ENCODE measurements at places on chromosomes 4 and X.

DNA sequence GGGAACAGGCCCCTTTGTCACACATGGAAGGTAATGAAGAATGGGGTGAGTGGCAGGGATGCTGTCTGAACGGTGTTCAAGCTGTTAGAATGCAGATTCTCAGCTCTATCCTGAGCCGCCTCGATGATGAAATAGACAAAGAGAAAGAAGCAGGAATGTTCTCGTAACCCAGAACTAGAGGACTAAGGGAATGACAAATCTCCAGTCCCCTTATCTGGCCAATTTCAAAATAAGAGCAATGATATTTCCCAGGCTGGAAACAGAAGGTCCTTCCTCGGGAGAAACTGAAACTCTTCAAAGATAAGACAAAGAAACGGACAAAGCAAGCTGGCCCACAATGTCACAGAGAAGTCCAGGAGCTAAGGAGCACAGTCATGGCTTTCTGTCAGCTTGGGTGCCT lies 29.5 kb upstream of the MTNR1A start:
- no peak for DNase-seq

- DNase-seq: no peak
Measured at GRCh38 chr4:173707658-173708419, 177.8 kb upstream of the HAND2 start.

DNA sequence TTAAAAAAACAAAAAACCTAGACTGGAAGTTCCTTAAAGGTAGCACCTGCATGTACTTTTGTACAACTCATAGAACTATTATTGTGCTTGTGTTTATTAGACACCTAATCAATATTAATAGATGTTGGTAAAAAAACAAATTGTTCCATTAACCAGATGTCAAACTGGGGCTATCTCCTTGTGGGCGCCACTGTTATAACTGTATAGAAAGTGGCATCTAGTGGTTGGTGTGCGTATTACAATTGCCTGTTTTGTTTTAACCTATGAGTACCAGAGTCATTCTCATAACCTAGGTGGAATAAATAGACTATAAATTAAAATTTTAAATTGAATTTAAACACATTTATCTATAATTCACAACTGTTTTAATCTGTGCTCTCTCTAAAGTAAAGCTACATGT lies 97.4 kb downstream of the COL4A5 start:
- peak; percentile 1 for DNase-seq

DNA sequence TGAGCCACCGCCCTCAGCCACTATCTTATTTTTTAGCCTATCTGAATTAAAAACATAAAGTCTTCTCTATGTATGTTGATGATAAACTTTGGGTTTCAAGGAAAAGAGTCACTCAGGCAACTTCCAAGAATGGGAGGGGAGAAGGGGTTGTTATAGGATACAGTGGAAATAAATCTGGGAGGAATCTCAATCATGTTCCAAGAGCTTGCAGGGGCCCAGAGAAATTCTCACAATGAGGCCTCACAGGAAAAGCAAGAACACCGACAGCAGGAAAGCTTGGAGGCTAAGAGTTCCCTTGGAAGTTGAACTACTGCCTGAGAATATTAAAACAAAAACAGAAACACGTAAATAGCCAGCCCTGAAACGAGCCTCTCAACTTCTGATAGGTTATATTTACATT lies 384.6 kb upstream of the IGFBP7 start:
- DNase-seq: no peak

GRCh38 chrX:127190381-127190780 lies 370.9 kb downstream of the PRR32 start:
- no peak for DNase-seq

- no peak for DNase-seq
Measured at GRCh38 chrX:103510031-103510430, 9.3 kb downstream of the RAB40A start.

- DNase-seq: no peak
Measured at GRCh38 chr4:40515398-40516293, 114.0 kb downstream of the RBM47 start.

DNA sequence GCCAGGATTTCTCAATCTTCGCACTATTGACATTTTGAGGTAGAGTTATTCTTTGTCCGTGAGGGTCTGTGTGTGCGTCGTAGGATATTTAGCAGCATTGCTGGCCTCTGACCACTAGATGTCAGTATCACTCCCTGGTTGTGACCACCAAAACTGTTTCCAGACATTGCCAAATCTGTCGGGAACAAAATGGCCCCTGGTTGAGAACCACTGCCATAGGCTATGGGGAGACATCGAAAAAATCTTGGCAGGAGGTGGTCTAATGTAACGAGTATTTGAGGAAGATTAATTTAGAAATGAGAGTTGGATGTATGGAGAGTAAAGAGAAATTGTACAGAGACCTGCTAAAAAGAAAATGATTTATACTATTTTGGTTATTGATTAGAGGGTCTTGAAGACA lies 108.4 kb downstream of the DOCK11 start:
- DNase-seq: peak; percentile 62

GRCh38 chr4:55561889-55562288 lies 15.2 kb upstream of the CLOCK start:
- no peak for DNase-seq

DNA sequence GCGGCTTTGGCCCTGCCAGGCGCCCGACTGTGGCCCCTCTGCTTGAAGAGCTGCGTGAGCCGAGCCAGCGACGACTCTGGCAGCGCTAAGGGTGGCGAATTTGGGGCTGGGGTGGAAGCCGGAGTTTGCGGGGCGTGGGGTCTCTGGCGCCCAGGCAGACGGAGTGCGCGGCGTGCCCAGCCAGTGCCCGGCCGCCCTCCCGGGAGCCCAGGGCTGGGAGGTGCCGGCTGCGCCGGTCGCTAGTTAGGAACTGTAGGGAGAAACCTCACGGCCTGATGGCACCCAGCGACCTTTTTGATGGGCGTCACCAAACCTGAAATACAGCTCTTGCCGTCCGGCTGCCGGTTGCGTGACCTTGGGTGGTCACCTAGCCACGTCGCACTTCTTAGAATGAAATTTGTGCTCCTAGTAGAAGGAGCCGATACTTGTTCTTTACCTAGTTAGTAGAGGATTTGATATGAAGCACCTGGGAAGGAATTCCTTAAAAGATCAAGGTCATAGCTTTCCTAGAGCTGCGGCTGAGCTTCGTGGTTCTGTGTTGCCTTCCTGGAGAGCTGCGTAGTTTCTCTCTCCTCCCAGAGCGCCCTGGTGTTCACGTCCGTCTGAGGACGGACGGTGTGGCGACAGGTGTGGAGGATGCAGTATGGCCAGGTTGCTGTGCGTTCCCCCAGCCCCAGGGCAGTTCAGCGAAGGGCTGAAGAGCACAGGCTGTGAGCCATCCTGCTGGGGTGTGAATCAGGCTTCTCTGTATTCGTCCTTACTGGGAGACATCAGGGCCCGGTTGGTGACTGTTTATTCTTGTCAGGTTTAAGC lies 680 bp downstream of the MAEA start:
- no peak for DNase-seq

DNA sequence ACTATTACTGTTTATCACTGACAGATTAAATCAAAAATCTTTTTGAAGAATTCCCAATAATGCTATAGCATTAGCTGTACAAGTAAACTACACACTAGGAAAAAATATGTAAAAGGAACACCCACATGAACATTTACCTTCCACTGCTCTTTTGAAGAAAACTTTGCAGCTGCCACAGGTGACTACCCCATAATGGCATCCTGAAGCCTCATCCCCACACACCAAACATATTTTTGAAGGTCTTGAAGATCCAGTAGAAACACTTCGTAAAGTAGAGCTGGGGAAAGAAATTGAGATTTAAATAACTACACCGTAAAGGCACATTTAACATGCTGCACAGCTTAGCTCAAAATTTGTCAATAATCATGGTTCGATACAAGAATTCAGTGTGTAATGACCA lies 182.4 kb downstream of the NR3C2 start:
- DNase-seq: no peak

DNA sequence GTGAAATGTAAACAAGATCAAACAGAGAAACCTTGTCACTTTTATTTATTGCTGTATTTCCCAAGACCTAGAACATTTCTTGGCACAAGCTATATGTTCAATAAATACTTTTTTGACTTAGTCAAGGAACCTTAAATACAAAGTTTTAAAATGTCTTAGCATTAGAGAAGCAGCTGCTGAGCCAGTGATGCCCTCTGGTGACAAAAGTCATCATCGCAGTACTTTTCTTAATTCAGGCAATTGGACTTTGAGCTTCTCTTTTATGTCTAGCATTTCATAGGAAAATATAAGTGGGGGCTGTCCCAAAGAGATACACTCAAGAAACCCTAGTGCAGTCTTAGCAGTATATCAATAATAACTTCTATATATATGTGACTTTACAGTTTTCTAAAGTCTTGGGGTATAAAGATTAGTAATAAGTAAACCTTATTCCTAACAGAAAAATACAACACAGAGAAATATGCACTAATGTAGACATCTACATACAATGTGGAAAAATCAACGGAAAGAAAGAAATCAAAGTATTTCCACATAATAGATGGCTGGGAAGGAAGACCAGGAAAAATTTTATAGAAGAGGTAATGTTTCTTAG lies 118.4 kb downstream of the DTHD1 start:
- no peak for DNase-seq

DNA sequence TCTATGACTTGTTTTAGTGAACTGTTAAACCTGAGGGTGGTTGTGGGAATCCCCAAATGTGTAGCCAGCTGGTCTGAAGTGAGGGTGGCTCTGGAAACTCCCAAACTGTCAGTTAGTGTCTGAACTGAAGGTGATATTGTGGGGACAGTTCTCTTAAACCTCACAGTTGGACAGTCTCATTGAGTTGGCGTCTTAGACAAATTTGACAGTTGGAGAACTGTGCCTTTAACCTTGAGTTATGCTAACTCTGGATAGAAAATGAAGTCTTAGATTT lies 20.7 kb upstream of the CTSO start:
- no peak for DNase-seq

DNA sequence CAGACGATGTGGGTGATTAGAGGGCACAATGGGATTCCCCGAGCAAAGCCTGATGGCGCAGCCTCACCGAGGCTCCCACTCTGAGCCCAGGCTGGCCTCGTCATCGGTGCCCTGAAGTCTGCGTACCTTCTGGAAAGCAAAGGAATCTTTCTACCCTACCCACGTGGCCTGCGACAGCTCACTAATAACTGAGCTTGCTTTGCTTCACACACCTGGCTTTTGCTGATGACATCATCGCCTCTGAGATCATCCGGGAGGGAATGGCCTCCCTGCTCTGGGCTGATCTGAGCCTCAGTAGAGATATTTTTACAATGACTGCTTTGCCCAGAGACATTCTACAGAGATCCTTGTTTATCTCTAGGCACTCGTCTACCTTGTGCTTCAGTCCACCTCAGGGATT lies 45.4 kb upstream of the PDLIM3 start:
- DNase-seq: no peak

DNA sequence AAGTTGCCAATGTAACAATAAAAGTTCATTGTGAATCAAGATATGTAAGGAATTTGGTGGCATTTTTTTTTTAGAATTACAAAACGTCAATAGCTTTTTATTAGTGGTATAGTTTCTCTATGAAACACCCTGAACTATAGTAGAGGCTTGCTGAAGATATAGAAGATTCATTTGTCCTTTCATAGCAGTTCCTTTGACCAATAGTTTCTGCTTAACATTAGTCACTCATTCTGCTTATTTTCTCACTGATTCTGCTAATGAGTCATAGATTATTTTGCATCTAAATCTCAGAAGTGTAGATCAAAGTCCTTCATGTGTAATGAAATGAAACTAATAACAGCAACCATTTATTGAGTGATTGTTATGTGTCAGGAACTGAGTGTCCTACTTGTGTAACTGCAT lies 205.0 kb upstream of the TET2 start:
- DNase-seq: no peak

DNA sequence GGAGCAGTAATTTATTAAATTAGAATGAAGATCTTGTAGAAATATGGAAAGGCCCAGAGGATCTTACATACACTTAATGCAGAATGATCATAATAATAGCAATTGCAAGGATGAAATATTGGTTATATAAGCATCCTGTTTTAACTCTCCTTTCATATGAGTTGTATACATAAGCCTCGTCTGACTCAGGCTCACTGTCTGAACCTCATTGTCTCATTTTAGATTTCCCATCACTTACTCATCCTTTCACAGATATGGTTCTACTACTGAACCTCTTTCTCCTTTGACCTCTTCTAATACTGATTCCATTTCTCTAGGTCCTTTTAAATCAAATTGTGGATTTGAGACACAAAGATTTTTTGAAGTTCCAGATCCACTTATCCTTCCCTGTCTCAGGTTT lies 277.3 kb upstream of the TRPC5 start:
- no peak for DNase-seq

- DNase-seq: no peak
Measured at GRCh38 chr4:123323998-123324397, 72.6 kb upstream of the SPRY1 start.

DNA sequence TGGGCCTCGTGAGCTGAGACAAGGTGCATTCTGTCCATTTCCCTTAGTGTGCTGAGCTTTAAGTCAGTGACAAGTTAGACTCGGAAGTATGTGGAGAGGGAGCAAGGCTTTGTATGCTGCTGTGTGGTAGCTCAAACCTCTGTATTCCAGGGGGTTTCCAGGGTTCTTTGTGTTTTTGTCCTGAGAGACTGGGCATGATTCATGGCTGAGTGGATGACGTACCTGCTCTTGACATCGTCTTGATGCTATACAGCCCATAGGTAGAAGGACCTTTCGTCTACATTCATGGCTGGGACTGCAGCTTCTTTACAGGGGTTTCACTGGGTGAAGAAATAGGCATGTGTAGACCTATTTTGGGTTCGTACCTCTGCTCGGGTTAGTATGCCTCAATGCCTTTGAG lies 162.7 kb upstream of the WDR1 start:
- DNase-seq: no peak

DNA sequence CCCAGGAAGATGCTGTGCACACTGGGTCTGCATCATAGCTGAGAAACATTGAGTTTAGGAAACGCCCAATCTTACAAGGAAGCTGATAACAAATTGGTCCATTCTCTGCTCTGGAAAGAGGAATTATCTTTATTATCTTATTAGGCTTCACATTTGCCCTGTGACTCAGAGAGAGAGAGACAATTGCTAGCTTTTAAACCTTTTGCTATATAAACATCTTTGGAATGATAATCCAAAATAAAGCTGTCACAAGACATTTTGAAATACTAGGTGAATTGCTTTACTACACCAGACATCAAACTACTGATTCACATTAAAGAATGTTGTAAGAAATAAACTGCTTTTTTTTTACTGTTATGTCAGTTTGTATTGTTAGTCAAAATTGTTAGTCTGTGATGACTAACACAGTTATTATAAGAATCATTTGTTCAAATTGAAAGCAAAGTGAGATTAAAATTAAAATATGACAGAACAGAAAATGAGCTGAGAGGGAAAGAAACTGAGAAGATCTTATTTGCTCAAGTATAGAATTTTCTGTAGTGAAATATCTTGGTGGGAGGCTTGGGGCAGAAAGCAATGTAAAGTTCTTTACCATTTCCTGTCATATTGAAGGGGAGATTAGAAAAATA lies 765.4 kb upstream of the PCDH10 start:
- no peak for DNase-seq
